ENCODE measurements at places on chromosomes 5 and 9.

DNA sequence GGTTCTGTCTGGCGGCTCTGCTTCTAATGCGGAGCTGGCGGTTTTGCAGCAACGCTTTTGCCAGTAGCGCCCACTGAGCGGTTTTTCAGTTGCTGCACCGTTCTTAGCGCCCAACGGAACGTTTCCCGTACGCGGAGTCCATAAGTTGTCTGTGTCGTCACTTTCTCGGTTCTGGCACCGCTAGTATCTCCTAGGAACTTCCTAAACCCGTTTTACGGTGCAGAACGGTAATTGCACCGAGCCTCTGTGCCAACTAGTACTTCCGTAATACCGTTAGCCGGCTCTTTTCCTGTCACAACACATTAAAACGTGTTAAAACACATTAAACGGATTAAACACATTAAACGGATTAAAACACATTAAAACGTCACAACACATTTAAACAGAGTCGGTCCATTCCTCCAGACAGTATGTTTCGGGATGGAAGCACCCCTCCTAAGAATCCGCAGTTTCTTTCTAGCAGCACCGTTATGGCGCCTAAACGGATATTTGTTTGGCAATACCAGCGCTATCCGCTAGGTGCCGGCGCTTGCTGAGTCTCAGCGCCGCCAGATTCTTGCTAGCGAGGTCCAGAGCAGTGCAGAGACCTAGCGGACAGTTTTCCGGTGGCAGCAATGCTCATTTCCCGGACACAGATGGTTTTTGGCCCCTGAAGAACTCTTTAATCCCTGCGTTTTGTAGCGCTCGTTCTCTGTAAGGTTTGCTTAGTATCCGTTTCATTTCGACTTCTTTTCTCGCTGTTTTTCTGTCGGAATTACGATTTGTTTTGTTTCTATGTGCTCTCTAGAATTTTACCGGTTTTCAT is 45.4 kb downstream of the ANXA2R start:
- DNase-seq = peak; percentile 89

DNA sequence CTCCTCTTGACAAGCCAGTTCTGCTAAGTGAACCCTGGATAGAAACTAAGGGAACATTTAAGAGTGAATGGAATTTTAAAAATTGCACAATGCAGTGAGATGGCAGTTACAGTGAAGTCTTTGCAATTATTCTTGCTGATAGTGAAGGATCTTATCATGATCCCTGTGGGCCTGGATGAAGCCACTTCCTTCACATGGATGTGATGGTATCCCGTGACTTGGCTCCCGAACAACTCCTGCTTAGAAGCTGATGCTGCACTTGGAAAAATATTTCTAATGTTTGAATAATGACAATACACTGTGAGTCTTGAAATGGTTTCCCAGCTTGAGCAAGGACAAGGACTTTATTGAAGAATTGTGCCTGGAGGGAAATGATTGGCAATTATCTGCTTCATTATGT is 49.2 kb upstream of the NTRK2 start:
- DNase-seq = no peak

- DNase-seq = no peak
These were observed 86.7 kb upstream of the TAS2R1 start for GRCh38 chr5:9716838-9717281.

DNA sequence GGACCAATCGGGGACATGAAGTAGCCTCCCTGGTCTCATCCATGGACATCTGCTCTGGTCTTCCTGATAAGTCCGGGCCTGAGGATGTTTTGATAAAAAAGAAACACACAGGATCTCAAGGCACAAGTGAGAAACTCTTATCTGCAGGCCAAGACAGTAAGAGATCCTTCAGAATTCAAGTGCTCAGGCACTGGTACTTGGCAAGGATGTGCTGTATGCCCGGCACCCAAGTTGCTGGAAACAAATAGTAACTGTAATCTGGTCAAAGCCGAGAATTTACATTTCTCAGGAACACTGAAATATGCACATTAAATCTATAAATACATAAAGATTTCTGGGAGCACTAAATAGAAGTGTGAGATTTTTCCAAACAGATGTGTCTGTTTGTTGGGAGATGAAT is 165.7 kb downstream of the SPOCK1 start:
- no peak for DNase-seq

DNA sequence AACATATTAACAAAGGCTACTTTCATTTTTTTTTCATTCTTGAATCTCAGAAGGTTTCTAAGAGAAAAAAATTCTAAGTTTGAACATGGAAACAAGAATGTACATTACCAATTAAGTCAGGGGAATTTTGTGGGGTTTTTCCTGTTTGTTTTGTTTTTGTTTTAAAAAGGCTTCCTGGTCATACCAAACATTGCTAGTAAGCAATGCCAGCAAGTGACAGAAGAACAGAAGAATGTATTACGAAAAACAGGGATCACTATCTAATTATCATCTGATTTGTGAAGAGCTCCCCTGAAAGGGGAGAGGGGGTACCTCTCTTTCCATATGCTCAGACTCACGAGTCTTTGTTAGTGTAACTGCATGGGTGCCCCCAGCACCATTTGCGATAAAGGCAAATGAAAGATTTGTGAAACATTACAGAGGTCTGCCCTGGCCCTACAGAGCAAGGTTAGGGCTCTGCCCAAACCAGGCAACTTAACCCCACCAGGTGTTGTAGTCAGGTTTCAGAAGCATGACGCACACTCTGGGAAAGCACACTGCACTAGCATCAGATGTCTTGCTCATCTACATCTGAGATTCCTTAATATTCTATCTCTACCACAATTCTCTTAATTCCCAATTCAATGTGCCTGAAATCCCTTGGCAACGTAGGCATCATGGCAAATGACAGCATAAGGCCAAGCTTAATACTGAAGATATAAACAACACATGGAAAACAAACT is 268.2 kb downstream of the MLLT3 start:
- no peak for DNase-seq

DNA sequence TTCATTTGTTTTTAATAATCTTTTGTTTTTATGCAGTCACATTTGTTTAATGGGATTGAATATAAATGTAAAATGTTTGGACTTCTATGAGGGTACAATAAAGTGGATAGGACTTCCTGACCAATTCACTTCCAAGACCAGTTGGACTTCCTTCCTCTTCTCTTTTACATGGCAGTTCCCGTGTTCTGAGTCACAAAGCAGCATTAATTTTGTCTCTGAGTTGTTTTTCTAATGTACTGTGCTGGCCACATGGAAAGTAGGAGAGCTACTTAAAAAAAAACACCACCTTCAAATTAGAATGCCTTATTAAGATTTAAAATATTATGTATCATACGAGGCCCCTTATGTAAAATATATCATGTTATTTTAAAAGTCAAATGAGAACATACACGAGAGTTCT is 87.3 kb downstream of the CCDC171 start:
- no peak for DNase-seq

DNA sequence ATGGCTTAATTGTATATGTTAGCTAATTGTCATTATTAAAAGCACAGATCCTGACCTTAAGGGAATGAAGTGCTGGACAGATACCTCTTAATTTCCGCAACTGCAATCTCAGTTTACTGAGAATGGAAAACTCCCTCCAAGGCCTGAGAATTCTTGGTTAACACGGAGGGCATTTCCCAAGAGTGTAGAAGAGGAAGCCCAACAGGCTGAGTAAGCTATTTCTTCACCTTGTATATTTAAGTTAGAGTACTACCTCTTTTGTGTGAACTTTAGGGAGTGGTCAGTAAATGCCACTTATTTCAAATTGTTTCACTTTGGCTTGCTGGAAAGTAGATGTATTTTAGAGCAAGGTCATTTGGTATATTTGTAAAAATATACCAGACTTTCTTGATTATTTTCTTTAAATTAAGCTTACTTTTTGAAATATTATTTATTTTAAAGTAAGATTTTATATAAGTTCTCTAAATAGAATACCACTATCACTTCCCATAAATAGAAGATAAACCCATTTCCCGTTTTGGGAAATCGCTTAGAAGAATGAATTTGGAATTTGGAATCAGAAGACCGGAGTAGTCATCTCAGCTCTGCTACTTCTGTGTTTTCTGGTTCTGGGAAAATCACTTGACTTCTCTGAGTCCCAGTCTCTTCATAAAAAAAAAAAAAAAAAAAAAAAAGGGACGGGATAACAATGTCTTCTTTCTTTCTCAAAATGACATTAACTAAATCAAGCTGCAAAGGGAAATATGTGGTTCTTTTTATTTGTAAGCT is 26.0 kb upstream of the C9orf72 start:
- DNase-seq = no peak

GRCh38 chr9:5493679-5494511 is 16.4 kb upstream of the PDCD1LG2 start:
- DNase-seq = peak; percentile 7

GRCh38 chr9:14092344-14092743 is 221.6 kb downstream of the NFIB start:
- DNase-seq = no peak

- no peak for DNase-seq
These were observed 13.3 kb downstream of the UCK1 start for GRCh38 chr9:131517761-131518190.

DNA sequence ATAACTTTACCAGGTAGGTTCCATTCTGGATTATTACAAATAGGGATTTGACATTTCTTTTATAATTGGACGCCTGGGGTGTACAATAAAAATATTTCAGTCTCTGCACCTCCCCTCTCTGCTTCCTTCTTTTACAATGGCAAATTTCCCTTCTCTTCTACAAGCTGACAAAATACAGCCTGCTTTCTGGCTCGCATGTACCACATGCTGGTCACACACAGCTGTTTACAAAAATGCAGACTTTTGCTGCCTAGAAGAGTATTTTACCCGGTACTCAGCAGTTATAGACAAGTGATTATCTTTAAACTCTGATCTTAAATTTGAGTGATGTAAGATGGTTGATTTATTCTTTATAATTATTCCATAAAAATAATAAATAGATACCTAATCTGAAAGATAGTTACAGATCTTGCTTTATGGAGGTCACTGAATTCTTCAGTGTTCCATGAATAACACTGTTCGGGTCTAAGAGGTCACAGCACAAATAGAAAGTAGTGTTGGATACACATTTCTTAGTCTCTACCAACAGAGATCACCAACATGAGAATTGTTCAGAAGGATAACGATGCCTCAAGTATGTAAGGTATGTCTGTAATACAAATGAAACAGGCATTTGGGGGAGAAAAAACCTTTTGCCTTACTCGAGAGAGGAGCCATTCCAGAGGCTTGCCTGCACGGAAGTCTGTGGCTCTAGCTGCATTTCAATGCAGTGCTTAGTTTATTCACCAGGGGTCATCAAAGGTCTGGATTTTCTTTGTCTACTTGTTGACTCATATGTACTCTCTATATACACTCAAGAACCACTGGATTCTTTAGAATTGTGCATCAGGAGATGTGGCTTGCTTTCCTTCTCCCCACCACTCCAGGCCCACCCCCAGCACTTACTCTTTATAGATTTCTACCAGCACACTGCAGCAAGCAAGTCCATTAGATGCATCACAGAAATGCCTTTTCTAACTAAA is 206.6 kb upstream of the RFX3 start:
- DNase-seq = peak; percentile 70

- DNase-seq = peak; percentile 82
These were observed 81.0 kb upstream of the ZBTB43 start for GRCh38 chr9:126723807-126724172.

GRCh38 chr9:16559418-16560188 is 310.9 kb downstream of the BNC2 start:
- DNase-seq = no peak

DNA sequence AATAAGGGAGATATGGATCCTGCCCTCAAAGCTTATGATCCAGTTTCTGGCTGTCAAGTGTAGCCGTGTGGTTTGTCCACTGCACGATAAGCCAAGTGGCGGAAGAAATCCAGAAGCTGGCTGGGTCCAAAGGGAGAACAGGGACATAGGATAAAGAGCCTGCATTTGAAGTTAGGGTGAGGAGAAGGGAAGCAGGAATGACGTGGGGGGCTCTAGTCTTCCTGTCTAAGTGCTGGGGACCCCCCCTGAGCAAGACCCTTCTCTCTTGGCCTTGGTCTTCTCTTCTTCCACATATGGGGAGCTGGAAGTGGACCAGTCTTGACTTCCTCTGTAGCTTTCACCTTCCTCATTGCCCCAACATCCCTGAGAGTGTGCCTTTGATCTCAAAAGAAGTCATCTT is 186.6 kb downstream of the FSTL4 start:
- no peak for DNase-seq

- peak; percentile 53 for DNase-seq
These were observed 45.3 kb upstream of the PPP3R2 start for GRCh38 chr9:101639785-101640665.

DNA sequence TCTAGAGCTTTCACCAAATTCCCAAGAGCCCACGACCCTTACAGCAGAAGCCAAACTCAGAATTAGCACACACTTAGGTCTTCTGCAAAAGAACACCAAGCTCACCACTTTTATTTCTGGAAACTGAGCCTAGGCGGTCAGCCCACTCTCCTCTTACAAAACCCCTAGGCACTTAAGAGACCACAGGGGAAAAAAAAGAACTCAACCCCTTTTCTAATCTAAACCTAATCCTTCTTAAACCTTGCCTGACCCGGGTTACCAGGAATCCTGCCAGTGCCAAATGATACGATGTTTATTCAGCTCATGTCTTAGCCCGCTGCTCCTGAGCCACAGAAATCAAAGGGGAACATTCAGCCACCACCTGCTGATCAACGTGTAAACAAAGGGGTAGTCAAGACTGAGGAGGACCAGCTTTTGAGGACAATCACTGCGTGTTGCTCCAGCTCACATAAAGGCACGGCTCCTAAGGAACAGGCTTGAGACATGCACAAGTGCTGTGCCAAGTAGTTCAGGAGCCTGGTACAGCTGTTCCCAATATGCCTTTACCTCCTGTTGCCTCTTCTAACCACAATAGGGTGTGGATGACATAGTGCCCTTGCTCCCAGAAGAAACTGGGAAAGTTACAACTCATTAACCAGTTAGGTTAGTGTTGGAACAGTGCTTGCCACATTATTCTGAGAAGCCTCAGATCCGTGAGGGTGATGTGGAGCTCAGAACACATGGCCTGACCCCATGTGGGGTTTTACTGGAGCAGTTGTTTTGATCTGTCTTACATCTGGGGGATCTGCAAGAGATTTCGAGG is 49.3 kb downstream of the ZFAND5 start:
- peak; percentile 55 for DNase-seq

DNA sequence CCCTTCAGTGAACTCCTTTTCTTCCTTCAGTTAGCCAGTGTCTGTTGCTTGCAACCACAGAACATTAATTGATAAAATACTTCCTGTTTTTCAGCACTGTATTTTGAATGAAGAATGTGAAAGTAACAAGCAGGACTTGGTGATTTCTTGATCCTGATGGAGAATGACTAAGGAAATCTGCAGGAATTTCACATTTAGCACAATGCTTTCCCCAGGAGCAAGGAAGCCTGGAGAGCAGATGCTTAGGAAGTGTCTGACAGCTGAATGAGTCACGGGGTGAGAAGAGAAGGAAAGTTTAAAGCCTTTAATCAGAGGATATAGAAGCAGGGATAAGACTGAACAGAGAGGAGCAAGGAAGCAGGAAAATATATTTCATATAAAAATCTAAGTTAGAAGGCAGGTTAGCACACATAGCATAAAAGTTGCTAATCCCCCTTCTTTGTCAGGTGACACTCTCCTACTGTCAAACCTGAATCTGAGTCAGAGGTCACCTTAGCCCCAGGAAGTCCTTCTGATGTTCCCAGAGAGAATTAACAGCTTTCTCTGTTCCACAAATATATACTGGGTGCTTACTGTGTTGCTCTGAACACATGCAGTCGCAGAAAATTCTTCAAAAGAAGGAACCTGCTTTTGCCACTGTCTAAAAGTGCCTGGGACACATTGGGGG is 59.7 kb downstream of the GNA14 start:
- DNase-seq = peak; percentile 77
